ENCODE measurements at places on chromosomes 16 and 17.

GRCh38 chr17:45436161-45436560, 3.5 kb upstream of the ARHGAP27 start:
- DNase-seq, result no peak

DNA sequence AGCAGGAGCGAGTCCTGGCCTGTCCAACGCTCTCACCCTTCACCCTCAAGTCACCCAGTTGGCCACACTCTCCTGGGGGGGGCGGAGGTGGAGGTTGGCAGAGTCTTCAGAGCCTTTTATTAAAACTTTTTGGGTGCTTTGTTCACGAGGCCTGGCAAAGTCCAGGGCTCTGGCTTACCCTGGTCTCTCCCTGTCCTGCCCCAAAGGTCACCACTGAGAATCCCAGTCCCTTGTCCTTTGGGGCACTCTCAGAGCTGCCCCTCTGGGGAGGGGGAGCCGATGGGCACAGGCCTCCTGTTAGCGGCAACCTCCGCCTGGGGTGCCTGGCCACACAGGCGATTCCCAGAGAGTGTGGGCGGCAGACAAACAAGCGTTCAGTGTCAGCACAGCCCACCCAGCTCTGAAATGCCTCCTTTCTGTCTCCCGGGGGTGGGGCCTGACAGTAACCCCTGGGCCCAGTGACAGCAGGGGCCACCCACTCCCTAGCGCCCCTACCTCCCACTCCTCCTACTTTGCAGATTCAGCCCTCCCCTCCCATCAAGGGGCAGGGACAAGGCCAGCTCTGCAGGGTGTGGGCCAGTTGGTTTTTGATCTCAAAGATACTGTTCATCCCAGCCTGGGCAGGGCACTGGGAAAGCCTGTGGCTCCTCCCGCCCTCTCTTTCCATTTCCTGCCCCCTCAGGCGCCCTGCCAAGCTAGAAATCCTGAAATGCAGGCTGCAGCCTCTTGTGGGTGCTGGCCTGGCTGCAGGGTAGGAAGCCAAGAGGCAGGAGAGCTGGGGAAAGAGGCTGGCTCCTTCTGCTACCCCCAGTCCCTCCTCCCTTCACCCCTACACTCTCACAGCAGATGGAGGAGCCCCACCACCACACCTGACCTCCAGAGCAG, 36.6 kb upstream of the EMP2 start:
- no peak for DNase-seq

- no peak for DNase-seq
These were observed 5.2 kb downstream of the RND2 start for GRCh38 chr17:43030137-43030767.

DNA sequence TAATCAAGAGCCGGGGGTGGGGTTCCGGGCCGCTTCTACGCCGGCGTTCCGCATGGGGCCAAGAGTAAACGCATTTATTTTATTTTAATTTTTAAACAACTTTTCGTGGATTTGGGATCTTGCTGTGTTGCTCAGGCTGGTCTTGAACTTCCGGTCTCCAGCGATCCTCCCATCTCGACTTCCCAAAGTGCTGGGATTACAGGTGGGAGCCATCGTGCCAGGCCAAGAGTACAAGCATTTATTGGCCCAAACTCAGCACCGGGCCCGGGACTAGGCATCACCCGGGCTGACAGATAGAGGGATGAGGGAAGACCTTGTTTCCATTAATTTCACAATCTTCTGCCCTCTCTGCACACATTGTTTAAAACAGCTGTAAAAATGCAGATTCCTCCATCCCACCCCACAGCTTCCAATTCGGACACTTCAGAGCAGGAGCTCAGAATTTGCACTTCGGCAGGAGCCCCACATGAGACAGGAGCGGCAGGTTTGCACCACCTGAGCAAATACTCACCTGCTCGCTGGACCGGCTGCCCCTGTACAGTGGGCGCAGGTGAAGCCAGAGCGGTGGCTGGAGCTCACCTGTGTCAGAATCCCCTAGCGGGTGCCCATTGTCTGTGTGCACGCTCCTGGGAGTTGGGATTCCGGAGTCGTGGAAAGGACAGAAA, 663 bp upstream of the GINS2 start:
- no peak for DNase-seq
